Stimulated activated CD8-positive, alpha-beta memory T cell treated with anti-CD3 and anti-CD28 coated beads, Interleukin-15, amount 100 ng/mL, for 24 hours (primary cell): ENCODE measurements at places on chromosomes 5 and 9.

- DNase-seq, result no peak
Observed at GRCh38 chr5:16983022-16983639, 47.0 kb upstream of the MYO10 start.

GRCh38 chr9:98176391-98177259, 15.8 kb downstream of the CORO2A start:
- DNase-seq, result no peak

- no peak for DNase-seq
Observed at GRCh38 chr9:131670247-131671132, 69.4 kb downstream of the RAPGEF1 start.

DNA sequence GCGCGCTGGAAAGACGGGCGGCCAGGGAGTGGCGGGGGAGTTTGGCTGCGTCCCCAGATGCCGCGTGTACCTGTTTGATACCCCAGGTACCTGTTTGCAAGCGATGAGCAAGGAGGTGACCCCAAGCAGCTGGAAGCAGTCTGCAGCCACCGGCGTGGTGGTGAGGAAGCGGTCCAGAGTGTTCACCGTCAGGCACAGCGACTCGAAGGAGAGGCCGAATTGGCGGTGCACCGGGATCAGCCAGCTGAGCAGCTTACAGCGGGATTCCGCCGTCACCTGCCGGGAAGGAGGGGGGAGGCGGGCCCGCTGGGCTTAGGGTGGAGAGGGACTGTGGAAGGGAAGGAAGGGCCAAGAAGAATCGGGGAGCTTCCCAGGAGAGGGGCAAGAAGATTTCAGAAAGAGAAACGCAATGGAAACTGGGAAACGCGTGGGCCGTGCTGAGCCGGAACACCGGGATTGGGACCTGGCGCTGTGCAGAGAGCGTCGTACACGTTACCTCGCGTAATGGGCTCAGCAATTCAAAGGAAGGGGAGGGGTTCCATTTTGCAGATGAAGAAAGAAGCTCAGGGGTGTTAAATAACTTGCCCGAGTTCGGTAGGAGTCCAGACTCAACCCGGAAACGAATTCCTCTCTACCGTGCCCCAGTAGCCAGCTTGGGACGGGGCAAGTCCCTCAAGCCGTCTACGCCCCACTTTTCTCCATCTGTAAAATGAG, 980 bp downstream of the CCNO start:
- DNase-seq, result no peak

DNA sequence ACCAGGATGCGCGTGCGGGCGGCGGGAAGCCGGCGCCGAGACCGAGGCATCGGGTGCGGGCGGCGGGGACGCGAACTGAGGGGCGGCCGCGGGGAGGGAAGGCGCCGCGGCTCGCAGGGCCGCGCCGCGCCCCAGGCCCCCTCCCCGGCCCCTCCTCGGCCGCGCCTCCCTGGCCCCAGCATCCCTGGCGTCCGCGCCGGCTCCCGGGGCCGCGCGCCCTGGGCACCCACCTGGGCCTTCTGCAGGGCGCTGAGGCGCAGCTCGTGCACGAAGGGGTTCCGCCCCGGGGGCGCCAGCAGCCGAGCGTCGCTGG, 324 bp downstream of the LPCAT1 start:
- DNase-seq, result no peak

DNA sequence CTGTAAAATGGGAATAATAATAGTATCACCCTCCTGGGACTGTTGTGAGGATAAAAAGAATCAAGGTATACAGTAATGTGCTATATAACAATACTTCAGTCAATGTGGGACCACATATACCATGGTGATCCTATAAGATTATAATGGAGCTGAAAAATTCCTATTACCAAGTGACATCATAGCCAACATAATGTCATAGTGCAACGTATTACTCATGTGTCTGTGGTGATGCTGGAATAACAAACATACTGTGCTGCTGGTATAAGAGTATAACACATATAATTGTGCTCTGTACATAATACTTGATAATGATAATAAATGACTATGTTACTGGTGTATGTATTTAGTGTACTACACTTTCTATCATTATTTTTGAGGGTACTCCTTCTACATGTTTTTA, 38.1 kb downstream of the LIFR start:
- DNase-seq, result no peak

DNA sequence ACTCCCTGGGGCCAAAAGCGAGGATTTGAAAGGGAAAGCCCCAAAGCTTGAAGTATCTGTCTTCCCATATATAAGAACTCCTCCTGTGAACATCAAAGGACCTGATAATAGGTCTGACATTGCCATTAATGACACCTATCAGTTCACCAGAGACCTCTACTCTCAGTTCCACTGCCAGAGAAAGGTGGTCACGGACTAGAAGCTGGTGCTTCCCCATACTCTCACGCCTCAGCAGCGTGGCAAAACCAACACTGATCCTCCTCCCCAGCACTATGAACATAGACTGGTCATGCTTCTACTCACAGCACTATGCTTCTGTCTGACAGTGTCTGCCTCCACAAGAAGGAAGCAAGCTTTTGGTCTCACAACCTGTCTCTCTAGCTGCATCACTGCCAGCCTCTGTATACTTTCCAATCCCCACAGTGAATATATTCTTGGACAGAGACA, 37.9 kb downstream of the NRG2 start:
- no peak for DNase-seq

DNA sequence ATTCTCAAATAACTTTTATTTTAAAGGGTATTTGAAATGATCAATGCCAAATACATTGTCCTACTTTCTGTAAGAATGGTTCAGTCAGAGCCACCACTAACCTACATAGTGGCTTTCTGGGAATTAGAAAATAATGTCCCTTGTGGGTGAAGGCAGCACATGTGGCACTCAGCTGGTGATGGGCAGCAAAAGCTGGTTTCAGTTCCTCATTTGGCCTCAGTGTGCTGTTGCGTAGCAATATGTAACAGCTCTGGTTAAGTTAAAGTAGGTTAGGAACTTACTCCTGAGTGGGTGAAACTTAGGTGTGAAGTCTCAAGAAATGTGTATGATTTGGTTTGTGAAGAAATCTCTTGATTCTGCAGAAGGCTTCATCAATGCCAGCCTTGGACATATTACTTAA, 99.6 kb upstream of the SPEF2 start:
- no peak for DNase-seq

GRCh38 chr5:172117977-172118701, 69.9 kb downstream of the STK10 start:
- DNase-seq, result no peak

GRCh38 chr9:93243112-93243511, 59.2 kb downstream of the WNK2 start:
- DNase-seq, result no peak

- DNase-seq, result peak; percentile 28
Observed at GRCh38 chr9:122912964-122913673, at the start of gene ZBTB6. ZBTB6 (minus strand) TSS chr9:122913323; CDS start chr9:122912072, 1,251 bp downstream.

GRCh38 chr5:53165431-53166182, 56.0 kb upstream of the MOCS2 start:
- no peak for DNase-seq

GRCh38 chr5:62043289-62044280, 262.4 kb upstream of the KIF2A start:
- DNase-seq, result no peak

- no peak for DNase-seq
Observed at GRCh38 chr9:92770360-92770995, 5.8 kb upstream of the BICD2 start.

DNA sequence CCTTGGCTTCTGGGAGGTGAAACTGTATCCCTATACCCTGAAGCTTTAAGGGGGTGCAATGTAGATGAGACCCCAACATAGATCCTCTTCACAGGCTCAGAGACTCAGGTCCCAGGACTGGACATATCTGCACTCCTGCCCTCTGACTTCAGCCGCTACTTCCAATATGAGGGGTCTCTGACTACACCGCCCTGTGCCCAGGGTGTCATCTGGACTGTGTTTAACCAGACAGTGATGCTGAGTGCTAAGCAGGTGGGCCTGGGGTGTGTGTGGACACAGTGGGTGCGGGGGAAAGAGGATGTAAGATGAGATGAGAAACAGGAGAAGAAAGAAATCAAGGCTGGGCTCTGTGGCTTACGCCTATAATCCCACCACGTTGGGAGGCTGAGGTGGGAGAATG, 5.4 kb downstream of the CA9 start:
- DNase-seq, result no peak

DNA sequence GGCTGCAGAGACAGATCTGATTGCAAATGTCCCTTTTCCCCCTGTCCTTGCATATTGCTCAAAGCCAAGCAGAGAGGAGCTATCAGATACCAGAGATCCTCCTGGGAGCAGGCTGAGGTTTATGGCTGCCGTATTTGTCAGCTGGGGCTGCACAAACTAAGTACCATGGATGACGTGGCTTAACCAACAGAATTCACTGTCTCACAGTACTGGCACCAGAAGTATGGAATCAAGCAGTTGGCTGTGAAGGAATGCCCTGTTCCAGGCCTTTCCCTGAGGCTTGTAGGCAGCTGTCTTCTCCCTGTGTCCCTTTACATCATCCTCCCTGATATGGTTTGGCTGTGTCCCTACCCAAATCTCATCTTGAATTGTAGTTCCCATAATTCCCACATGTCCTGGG, 2.6 kb downstream of the CFAP90 start:
- no peak for DNase-seq

DNA sequence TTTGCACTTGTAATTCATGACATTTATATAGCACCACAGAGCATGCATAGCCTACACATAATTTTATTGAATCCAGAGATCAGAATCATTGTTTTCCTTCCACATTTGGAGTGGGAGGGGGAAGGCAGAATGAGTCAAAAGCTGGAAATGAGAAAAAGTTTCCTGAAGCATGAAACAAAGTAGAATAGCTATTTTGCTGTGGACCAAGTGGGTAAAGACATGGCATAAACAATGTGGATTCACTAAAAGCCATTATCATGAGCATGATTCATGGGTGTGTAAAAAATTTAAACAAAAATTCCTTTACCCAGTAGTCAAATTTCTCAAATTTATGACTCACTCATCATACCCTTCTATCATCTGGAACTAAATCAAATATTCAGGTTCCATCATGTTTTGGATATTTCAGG, 97.9 kb downstream of the YIPF5 start:
- DNase-seq, result no peak

DNA sequence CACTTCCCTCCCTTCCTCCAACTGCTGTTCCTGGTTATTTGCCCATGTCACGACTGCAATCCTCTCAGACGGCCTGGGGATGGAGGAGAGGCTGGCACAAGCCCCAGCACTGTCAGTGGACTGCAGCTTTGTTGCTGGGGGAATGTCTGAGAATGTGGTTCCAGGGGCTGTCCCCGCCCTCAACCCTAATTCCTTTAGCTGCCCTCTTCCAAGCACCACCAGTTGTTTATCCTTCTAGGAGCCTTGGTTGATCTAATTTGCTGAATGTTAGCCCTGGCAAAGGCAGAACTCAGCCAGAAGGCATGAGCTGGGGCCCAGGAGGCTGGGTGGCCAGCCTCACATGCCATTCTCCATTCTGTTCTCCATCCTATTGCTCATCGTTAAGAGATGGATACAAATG, 51.6 kb downstream of the ADAM19 start:
- no peak for DNase-seq

GRCh38 chr5:151637676-151638075, 46.5 kb upstream of the FAT2 start:
- DNase-seq, result no peak

DNA sequence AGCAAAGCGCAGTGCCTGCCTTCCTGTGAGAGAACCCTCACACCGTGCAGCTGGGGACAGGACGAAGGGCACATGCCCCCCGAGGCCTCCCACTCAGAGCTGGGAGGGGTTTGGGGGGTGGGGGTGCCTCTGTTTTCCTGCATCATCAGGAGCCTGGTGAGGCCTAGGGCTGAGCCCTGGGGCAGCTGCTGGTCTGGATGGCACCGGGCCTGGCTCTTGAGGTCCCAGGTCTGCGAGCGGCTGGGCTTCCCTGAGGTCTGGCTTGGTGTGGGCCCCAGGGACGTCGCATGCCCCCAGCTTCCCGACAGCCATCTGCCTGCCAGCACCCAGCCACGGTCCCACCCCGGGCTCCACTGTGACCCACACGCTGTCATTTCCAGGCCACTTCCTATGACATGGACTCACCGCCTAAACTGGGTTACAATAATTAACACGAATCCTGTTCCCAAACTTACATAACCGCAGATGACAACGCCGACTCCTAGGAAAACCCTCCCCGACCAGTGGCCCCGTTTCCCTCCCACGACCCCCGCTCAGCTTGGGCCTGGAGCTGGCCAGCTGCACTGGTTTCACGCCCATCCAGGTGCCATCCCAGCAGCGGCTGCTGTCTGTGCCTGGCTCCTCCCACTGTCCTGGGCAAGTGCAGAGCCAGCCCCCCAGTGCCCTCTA, 8.7 kb downstream of the NACC2 start:
- no peak for DNase-seq

GRCh38 chr9:4016789-4017188, 283.1 kb downstream of the GLIS3 start:
- no peak for DNase-seq

GRCh38 chr9:130990306-130990977, 18.5 kb upstream of the LAMC3 start:
- no peak for DNase-seq

GRCh38 chr9:133527444-133527920, 2.7 kb upstream of the MYMK start:
- DNase-seq, result no peak

- DNase-seq, result no peak
Observed at GRCh38 chr9:3035579-3036332, 191.9 kb upstream of the PUM3 start.

- DNase-seq, result no peak
Observed at GRCh38 chr5:54956922-54957321, 28.5 kb downstream of the ESM1 start.

GRCh38 chr9:91282292-91282691, 79.4 kb downstream of the AUH start:
- DNase-seq, result no peak

DNA sequence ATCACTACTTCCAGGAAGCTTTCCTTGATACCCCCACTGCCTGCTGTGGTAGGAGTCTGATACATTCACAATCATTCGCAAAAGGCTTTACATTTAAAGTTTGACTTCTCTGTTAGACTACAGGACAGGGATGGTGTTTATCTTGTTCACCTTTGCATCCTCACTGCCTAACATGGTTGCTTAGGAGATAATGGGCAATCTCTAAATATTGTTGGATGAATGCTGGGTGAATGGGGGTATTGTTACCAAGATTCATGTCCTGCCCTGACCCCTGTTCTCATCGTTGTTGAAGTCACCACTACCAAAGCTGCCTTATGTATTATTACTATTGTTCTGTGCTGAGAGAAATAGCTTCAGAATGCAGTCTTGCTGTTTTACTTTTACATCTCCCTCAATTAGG, 7.7 kb upstream of the TMEFF1 start:
- DNase-seq, result no peak

- DNase-seq, result no peak
Observed at GRCh38 chr5:171149333-171149732, 159.7 kb upstream of the TLX3 start.
